EH (cell line): ENCODE measurements at places on chromosomes 1 and 21.
A peak's percentile ranks its signal among the peaks of the same experiment; 100 is the strongest.

GRCh38 chr21:30620080-30620479 lies 347 bp upstream of the KRTAP20-4 start:
- no peak for DNase-seq

DNA sequence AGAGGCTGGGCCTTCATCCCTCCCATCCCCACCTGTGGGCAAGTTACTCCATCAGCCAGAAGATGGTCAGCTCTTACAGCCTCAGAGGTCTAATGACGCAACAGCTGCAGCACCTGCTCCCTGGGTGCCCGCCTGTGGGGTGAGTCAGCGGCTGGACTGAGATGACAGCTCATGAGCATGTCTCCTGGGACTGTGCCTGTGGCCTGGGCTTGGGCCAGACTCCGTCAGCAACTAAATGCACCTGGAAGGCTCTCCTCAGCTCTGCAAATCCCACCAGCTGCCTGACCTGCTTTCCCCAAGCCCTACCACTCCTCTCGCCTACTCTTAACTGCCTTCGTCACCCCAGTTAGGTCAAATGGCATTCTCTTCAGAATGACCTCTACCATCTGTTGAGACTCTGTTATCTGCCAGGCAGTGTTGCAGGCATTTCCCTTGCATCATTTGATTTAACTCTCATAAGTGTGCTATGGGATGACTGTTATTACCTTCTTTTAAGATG lies 47.7 kb downstream of the ETS2 start:
- peak; percentile 68 for DNase-seq

GRCh38 chr1:209823143-209824041 lies 4.4 kb upstream of the UTP25 start:
- peak; percentile 75 for DNase-seq

- no peak for DNase-seq
Measured at GRCh38 chr1:248730507-248731335, 24.8 kb downstream of the LYPD8 start.

DNA sequence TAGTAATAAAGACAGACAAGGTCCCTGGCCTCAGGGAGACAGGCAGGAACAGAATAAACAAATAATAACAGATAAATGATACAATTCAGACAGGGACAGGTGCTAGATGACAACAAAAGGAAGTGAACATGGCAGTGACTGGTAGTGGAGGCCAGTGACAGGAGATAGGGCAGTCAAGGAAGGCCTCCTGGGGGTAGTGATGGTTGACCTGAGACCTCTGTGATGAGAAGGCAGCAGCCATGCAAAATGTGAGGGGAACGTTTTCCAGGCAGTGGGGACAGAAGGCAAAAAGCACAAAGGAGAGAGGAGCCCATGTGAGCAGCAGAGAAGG lies 18.5 kb downstream of the OPTC start:
- no peak for DNase-seq

GRCh38 chr1:81512252-81513003 lies 288.3 kb upstream of the ADGRL2 start:
- no peak for DNase-seq

DNA sequence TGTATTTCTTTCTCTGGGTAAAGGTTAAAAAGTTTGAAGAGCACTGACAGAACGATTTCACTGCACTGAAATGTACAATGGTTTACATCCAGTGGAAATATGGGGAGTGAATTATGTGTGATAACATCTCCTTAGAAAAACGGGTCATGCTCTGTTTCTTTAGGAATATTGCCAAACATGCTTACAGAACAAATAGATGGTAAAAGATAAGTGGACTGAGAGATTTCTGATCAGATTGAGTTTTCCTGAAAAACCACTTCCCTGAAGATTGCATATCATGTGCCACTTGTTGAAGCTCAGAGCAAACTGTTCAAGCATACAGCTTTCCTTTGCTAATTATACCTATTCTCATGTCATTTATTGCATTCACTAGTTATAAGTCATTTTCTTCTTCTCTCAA lies 29.9 kb upstream of the DISP1 start:
- peak; percentile 6 for DNase-seq

- peak; percentile 25 for DNase-seq
Measured at GRCh38 chr1:91026777-91027176, 4.9 kb upstream of the ZNF644 start.

DNA sequence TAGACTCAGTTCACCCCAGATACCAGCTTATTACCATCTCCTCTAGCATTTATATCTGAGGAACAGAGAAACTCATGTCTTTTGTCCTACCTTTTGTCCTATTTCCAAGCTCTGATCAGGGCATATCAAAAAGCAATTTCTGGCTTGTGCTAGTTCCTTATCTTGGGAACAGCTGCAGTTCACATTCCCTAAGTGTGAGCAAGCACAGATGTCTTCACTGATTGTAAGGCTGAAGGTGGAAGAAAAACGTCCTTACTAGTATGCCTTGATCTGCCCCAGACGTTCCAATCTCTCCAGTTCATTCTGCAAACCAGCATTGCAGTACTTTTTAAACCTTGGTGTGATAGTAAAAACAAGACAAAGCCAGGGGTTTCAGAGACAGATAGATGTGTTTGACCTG lies 139.8 kb downstream of the NCAM2 start:
- DNase-seq, result peak; percentile 18

DNA sequence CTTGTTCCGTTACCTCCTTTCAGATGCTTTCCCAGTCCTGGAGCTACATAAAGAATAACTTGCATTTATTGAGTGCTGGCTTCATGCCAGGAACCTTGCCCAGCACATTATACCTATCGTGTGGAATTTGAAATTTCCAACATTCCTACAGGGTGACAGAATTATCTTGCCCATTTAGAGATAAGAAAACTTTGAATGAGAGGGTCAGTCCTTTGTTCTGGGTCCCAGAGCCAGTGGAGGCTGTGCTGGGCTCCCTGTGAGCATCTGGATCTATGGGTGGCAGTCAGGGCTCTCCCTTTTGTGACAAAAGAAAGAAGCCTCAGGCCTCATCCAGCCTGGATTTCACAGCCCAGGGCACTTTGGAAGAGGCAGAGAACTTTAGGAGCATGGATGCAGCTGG lies 3.2 kb downstream of the GSTM4 start:
- DNase-seq, result no peak

GRCh38 chr1:178273707-178274410 lies 180.0 kb downstream of the RASAL2 start:
- peak; percentile 48 for DNase-seq

GRCh38 chr1:97996880-97997279 lies 76.0 kb upstream of the DPYD start:
- DNase-seq, result peak; percentile 21

DNA sequence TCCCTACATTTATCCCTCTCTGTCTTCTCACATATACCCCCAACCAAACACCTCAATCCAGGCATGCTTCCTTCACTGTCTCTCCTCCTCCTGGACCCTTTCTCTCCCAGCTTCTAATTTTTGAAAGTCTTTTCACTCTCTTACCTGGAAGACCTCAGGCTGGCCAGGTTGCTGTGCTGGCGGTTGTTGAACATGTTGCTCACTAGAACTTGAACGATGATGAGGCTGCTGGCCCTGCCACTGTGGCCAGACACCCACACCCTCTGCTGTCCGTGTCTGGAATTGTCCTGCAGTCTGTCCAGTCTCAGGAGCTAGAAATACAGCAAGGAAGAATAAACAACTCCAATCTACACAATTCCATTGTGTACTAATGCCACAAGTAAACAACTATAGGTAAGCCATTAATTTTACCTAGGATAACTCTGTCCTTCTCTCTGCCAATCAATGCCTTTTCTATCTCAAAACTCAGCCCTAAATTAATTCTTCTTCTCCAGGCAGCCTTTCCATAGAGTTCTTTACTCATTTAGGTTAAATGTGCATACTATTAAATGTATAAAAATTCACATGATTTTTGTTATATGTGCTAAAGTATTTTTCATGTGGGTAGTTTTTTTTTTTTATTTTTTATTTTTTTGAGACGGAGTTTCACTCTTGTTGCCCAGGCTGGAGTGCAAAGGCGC lies 5.1 kb upstream of the CTSK start:
- DNase-seq, result peak; percentile 70

- peak; percentile 58 for DNase-seq
Measured at GRCh38 chr1:162391790-162392563, 10.4 kb downstream of the C1orf226 start.

DNA sequence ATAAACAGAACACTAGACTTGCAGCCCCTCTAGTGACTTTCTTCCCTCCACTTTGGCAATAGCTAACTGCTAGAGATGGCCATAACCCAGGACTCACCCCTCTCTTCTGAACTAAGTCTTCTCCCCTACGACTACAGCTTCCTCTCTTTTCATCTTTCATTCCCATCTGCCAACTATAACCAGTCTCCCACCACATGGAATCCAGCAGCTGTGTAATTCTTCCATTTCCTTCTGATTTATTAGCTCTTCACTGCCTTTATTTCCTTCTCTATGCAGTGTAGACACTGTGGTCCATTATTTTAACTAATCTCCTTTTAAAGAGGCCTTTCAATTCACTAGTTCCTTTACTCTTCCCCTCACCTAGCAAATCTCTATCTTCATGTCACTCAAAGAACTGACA lies 13.4 kb upstream of the KCNK1 start:
- DNase-seq, result no peak

GRCh38 chr1:150281758-150282557 lies at the start of gene CIART:
CIART (plus strand) TSS chr1:150282554; CDS start chr1:150283268, 714 bp downstream.
- peak; percentile 100 for DNase-seq

GRCh38 chr1:25462732-25463131 lies 32.0 kb downstream of the MACO1 start:
- DNase-seq, result no peak

DNA sequence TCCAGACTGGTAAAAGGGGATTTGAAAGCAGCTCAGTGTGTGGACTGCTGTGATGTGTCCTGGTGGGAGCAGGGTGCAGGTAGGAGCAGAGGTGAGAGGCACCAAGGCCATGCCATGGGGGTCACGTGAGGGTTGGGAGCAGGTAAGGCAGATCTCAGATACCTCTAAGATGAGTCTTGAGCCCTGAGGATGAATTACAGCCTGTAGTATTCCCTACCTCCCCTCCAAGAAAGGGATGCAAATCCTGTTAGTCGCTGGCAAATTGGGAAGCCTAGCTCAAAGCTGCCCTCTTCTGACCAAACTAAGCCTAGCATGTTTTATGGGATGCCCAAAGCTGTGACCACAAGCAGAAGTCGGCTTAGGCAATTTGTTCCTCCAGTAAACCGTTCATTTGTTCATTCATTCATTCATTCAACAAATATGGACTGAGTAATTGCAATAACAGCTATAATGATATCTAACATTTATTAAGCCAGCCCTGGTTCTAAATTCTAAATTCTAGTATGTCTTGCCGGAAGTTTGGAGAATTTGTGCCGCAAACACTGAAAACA lies 3.9 kb upstream of the NUAK2 start:
- peak; percentile 83 for DNase-seq

GRCh38 chr1:28604411-28604810 lies 12.3 kb downstream of the RAB42 start:
- no peak for DNase-seq

DNA sequence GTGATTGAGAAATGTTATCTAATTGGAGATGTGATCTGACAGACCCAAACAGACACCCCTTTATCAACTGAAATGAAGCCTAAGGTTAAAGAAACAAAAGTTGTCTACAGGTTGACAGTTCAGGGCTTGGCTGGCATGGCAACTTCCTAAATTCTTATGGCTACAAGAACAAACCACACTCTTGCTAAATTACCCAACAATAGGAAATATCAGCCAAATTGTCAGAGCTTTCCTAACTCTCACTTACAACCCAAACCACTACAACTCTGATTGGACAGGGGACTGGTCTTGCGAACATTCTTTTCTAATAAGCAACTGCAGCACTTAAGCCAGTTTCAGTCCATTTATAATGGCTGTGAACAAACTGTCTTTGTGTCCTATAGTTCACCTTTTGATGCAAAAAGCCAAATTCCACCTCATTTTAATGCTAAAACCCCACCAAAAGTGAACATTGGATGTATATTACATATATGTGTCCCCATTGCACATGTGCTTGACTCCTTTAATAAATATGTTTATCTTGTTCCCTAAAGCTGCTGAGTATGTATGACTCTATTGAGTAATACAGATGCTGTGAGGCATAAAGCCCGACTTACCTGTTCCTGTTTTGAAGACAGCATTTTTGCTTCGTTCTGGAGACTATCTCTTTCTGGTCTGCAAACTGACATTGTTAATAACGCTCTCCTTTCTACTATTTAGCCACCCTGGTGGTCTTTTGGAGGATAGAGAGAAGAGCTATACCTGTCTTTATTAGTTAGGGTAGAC lies 101.3 kb upstream of the HMCN1 start:
- DNase-seq, result peak; percentile 68

- no peak for DNase-seq
Measured at GRCh38 chr1:201138311-201138840, 11.4 kb upstream of the ASCL5 start.

GRCh38 chr1:3939242-3940080 lies 39.4 kb upstream of the C1orf174 start:
- no peak for DNase-seq

- no peak for DNase-seq
Measured at GRCh38 chr1:97508653-97509218, 412.1 kb downstream of the DPYD start.

DNA sequence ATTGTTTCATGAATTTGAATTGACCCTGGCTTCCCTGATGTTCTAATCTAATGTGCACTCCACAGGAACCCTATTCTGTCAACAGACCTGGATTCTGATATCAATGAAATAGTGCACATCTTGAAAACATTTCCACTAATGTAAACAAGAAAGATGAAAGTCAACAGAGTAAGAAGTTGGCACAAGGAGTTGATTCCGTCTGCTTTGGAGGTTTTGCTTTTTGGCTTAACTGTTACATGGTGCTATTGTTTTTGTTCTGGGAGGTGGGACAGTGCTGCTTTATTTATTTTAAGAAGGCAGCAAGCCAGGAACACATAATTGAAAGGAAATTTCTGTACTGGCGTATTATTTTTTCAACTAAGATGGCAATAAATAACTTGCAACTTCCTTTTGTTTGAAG lies 73.3 kb downstream of the LEPR start:
- peak; percentile 36 for DNase-seq

DNA sequence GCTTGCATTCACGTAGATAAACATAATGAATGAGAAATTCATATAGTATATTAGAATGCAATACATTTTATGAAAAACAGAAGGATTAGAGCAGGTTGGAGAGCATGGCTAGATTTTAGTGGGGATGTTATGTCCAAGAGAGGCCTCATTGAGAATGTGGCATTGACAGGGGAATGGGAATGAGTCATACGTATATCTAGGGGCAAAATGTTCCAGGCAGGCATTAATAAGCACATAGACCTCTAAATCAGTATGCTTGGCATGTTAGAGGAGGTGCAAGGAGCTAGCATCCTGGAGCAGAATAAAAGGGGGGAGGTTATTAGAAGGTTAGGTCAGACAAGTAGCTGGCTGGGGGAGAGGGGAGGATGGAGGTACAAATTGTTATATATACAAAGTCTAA lies 93.0 kb downstream of the USH2A start:
- DNase-seq, result peak; percentile 41
